ENCODE measurements at places on chromosomes 4 and X. TPM values are rescaled to one million over a fixed set of nuclear protein-coding genes. Genes with fewer than 3 reads are reported as not detected.

Gene HHIP
- total RNA-seq = 7.6 TPM

Gene BEX1
- 37.9 TPM for total RNA-seq

Gene BMX
- 0.06 TPM for total RNA-seq

Gene PPP4R3C
- 0.74 TPM for total RNA-seq

Gene UGT2A1
- not detected for total RNA-seq

Gene ZCCHC18
- total RNA-seq = 0.39 TPM

Gene PORCN
- 17.1 TPM for total RNA-seq

Gene SHISA3
- 3.1 TPM for total RNA-seq

Gene GABRB1
- 3.3 TPM for total RNA-seq

Gene HMX1
- total RNA-seq = 2.7 TPM

Gene VCX3B
- not detected for total RNA-seq

Gene OTOP1
- total RNA-seq = not detected

Gene NOX1
- not detected for total RNA-seq

Gene INTS6L
- 4.0 TPM for total RNA-seq

Gene XAGE1A
- total RNA-seq = 5.7 TPM

Gene HPGDS
- not detected for total RNA-seq
